Smooth muscle cell of bladder (primary cell): ENCODE measurements at places on chromosomes 7 and 10. TPM values are rescaled to one million over a fixed set of nuclear protein-coding genes. Genes with fewer than 3 reads are reported as not detected.

The PHKG1 gene
- 0.43 and 0.55 TPM in 2 replicates for total RNA-seq

The MEOX2 gene
- total RNA-seq, result 0.14 and 0.37 TPM in 2 replicates

The PDK4 gene
- 13.1 and 16.2 TPM in 2 replicates for total RNA-seq

The LRRTM3 gene
- not detected in 2 replicates for total RNA-seq

The MINPP1 gene
- 32.4 and 40.0 TPM in 2 replicates for total RNA-seq

The MRPL32 gene
- total RNA-seq, result 59.8 and 63.1 TPM in 2 replicates

The RAPGEF5 gene
- total RNA-seq, result 1.1 and 2.4 TPM in 2 replicates

The MUC12 gene
- total RNA-seq, result 0.57 and 0.92 TPM in 2 replicates

The PNLIPRP2 gene
- total RNA-seq, result not detected in 2 replicates

The TAS2R5 gene
- 0.57 and 0.92 TPM in 2 replicates for total RNA-seq

The HERPUD2 gene
- 21.6 and 29.7 TPM in 2 replicates for total RNA-seq

The NUTM2E gene
- total RNA-seq, result under 0.01 TPM in 1 of 2 replicates, not detected in the other

The FKBP6 gene
- total RNA-seq, result under 0.01 TPM in 1 of 2 replicates, not detected in the other

The NKX6-2 gene
- total RNA-seq, result not detected in 2 replicates

The ZNF33A gene
- total RNA-seq, result 9.7 and 10.1 TPM in 2 replicates

The PRPS1L1 gene
- total RNA-seq, result 0.09 TPM in 1 of 2 replicates, not detected in the other

The CLDN15 gene
- total RNA-seq, result 1.8 and 2.6 TPM in 2 replicates

The PITX3 gene
- 0.14 and 0.18 TPM in 2 replicates for total RNA-seq

The GLI3 gene
- total RNA-seq, result 4.1 and 5.1 TPM in 2 replicates

The LIPM gene
- total RNA-seq, result not detected in 2 replicates

The KLF14 gene
- 0.09 TPM in 1 of 2 replicates, not detected in the other for total RNA-seq

The PHTF2 gene
- total RNA-seq, result 14.8 and 19.4 TPM in 2 replicates

The BTBD16 gene
- total RNA-seq, result under 0.01 TPM in 1 of 2 replicates, not detected in the other

The FRMPD2 gene
- under 0.01 TPM in 1 of 2 replicates, not detected in the other for total RNA-seq

The LOXL4 gene
- total RNA-seq, result 25.7 and 32.9 TPM in 2 replicates

The PODXL gene
- 0.28 and 0.83 TPM in 2 replicates for total RNA-seq

The GPR146 gene
- total RNA-seq, result 1.00 and 5.8 TPM in 2 replicates

The TMEM270 gene
- total RNA-seq, result not detected in 2 replicates

The LRRC18 gene
- not detected in 2 replicates for total RNA-seq

The HPSE2 gene
- under 0.01 TPM in 1 of 2 replicates, not detected in the other for total RNA-seq

The ZNF438 gene
- total RNA-seq, result 3.1 and 3.4 TPM in 2 replicates

The PTPN20 gene
- total RNA-seq, result 0.14 and 1.5 TPM in 2 replicates

The ITPRID1 gene
- total RNA-seq, result not detected in 2 replicates

The ZNF727 gene
- 0.28 TPM in 2 replicates for total RNA-seq

The WEE2 gene
- total RNA-seq, result not detected in 2 replicates

The EVX1 gene
- under 0.01 TPM in 1 of 2 replicates, not detected in the other for total RNA-seq

The TACC2 gene
- 2.3 and 2.7 TPM in 2 replicates for total RNA-seq

The MCMBP gene
- total RNA-seq, result 33.6 and 39.2 TPM in 2 replicates

The EBLN1 gene
- not detected in 2 replicates for total RNA-seq

The ASB4 gene
- total RNA-seq, result under 0.01 TPM in 1 of 2 replicates, not detected in the other

The SPAM1 gene
- total RNA-seq, result not detected in 2 replicates

The STRIP2 gene
- total RNA-seq, result 2.7 and 4.3 TPM in 2 replicates

The SGCE gene
- total RNA-seq, result 75.8 and 84.4 TPM in 2 replicates

The ZNF503 gene
- 4.7 and 6.8 TPM in 2 replicates for total RNA-seq

The C10orf105 gene
- under 0.01 TPM in 2 replicates for total RNA-seq

The CACNB2 gene
- total RNA-seq, result 6.7 and 9.0 TPM in 2 replicates

The ASB10 gene
- total RNA-seq, result not detected in 2 replicates

The TMEM184A gene
- total RNA-seq, result 0.09 and 0.14 TPM in 2 replicates
